CD4-positive, alpha-beta T cell treated with Interleukin-21 for 1 hour (primary cell): ENCODE measurements at places on chromosomes 2 and 18.

- DNase-seq: no peak
These were observed 298.8 kb downstream of the SP3 start for GRCh38 chr2:173666171-173666888.

GRCh38 chr18:32379891-32380290 lies 90.8 kb downstream of the GAREM1 start:
- no peak for DNase-seq

- no peak for DNase-seq
These were observed 209.5 kb downstream of the VAPA start for GRCh38 chr18:10122988-10123950.

- DNase-seq: no peak
These were observed 81.1 kb upstream of the CD302 start for GRCh38 chr2:159879051-159879604.

DNA sequence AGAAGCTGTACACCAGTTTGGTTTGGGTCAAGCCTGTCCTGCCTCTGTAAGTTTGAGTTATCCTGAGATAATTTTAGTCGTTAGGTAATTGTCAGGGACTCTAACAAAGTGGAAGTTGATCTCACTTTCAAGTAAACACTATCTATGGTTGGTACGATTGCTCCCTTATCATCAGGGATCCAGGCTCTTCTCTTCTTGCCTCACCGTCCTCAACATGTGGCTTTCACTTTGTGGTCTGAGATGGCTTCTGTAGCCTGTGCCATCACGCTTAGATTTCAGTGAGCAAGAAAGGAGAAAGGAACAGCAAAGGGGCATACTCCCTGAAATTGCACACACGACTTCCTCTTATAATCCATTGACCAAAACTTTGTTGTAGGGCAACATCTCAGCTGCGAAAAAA lies 115.6 kb downstream of the CTAGE1 start:
- DNase-seq: no peak

GRCh38 chr18:36194600-36195315 lies 7.5 kb downstream of the MOCOS start:
- DNase-seq: no peak

DNA sequence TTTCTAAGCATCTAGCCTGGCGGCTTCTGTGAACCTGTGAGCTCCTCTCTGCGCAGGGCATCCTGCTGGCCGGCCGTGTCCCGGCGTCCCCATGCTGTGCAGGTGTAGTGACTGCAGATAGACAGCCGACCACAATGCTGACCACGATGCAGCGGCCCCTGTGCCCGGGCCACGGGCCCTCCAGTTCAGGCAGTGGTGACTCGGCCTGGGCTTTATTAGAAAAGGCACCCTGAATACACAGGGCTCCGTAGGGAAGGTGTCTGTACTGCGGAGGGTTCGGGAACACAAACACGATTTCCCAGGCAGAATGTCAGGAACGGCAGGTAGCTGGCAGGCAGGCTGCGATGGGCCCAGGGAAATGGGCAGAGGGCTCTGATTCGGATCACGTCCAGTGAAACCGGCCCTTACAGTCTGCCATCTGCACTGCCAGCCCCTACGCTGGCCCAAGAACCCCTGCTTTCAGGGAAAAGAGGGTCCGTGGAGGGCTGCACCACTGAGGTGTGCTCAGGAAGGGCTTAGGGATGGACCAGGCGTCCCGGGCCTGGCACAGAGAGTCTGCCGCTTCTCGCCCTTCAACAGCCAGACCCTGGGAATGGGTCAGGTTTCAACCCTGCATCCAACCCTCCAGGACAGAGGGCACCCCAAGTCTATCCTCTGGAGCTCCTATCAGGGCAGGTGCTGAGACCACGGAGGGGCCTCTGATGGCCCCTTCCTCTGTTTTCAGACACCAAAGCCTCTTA lies 196.5 kb downstream of the HDAC4 start:
- no peak for DNase-seq

GRCh38 chr18:74219056-74219455 lies 70.7 kb downstream of the TIMM21 start:
- no peak for DNase-seq

- no peak for DNase-seq
These were observed 401.9 kb downstream of the LRP1B start for GRCh38 chr2:141728886-141729285.

DNA sequence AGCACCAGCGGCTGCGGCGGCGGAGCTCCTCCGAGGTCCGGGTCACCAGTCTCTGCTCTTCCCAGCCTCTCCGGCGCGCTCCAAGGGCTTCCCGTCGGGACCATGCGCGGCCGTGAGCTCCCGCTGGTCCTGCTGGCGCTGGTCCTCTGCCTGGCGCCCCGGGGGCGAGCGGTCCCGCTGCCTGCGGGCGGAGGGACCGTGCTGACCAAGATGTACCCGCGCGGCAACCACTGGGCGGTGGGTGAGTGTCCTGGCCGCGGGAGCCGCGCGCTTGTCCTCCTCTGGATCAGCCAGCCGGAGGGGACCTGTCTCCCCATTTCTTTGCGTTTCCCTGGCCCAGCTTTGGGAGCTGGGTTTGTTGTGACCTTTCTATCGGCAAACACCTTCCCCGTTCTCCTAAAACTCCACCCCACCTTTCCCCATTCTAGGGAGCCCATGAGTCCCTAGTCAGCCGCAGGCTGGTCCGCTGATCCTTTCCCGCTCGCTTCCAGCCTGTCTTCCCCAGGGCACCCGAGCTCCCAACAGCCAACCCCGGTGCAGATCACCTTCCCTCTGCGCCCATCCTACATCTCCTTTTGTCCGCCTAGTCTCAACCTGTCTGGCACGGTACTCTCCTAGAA lies 316 bp downstream of the GRP start:
- no peak for DNase-seq

DNA sequence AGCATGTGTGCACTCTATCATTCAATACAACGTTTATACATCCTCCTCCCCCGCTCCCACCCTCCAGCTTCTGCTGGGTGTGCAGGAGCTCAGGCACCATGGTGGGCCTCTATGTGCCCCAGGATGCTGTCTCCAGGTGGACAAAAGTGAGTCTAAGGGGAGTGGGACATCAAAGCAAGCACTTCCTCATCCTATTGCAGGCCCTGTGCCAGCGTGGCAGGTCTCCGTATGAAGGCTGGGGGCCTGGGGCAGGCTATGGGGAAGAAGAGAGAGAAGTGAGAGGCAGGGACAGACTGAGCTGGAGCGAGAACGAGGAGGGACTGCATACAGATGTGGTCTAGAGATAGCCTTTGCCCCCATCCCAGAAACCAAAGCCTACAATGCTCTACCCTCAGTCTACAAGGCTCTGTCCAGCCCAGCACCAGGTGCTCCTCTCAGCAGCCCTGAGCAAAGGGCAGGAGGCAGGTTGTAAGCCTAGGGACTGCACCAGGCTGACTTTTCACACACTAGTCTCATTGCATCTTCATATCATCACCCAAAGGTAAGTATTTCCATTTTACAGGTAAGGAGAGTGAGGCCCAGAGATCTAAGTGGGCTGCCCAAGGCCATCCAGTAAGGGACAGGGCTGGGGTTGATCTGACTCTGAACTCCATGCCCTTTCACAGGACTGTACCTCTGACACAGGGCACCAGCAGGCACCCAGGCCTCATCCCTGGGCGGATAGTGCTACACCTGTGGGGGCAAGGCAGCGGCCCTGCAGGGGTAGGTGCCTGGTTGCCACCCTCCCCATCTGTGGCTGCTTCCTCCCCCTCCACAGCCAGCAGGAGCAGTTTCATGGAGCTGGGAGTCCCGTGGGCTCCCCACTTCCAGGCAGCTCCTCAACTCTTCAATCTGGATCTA lies 14.0 kb upstream of the ARID5A start:
- DNase-seq: no peak

DNA sequence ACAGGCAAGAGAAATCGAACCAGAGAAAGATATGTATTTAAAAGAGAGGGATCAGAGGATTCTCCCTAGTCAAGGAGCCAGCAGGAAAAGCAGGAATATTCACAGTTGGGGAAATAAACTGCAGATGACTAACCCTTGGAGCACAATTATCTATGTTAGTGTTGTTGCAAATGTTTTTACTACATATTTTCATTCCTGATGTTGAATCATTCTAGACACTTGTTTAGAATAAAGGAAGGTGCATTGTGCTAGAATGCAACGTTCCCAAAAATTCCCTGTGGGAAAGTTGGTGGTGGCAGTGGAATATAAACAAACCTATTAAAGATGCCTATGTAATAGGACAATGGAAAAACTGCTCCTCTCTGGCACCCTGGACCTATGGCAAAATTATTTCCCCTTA lies 63.3 kb downstream of the DTNA start:
- DNase-seq: no peak

GRCh38 chr2:134232868-134233727 lies 20.8 kb upstream of the MGAT5 start:
- peak; percentile 67 for DNase-seq

DNA sequence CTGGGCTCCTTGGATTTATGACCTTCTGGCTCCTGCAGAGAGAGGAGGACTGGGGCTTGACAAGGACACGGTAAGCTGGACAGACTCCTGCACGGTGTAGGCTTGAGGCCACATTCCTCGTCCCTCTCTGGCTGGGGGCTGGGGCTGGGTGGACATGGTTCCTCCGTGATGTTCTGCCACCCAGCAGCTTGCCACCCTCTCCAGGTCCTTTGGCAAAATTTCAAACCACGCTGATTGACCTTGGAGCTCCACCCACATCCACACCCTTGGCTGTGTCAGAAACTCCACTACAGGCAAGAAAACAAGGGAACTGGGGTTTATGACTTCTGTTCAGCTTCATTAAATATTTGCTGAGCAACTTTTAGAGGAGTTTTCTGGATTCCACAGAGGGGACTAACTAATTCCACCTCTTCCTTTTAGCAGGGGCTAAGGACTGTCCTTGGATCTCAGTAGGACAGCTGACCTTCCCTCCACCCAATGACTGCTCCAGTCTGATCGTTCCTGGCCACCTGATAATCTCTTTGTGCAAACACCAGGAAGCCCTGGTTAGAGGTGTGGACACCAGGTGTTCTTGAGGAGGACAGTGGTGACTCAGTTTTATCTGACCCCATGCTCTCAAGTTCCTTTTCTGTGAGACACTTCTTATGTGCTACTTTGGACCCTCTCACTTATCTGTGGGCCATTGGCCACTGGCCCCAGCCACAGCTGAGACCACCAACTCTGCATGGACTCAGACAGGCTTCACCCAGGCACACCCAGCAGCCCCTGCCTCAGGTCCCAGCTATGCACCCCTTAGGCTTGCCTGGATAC lies 29.3 kb downstream of the GPR55 start:
- DNase-seq: no peak

DNA sequence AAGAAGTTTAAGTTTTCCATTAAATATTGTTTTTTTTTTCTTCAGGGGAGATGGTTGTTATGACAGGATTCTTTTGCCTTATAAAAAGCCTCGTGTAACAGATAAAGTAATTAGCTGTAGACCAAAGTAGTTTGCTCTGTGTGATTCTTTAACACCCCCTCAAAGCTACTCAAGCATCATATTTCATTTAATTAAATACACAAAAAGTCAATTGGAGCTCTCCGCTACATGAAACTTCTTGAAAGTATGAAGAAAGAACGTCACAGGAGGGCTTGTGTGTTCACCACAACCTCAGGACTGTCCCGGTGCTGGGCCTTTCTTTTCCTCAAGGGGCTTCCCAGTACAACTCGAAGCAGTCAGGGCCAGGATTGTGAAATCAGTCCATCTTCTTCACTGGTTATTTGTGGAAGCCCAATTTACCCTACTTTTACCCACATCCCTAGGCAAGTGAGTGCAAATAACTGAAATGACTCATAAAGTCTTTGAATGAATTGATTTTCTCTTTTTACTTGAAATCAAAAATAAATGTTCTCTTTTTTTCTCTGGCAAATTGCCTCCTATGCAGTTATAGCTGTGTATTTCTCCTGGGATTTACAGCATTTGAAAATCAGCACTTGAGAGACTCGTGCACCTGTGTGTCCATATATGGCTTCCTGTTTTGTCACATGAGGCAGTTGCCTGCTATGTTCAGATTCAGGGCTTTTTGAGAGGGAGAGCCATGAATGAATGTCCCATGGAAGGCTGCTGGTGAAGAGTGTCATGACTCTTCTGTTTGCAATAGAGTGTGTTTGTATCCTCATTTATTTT lies 48.6 kb downstream of the LINC00305 start:
- no peak for DNase-seq

DNA sequence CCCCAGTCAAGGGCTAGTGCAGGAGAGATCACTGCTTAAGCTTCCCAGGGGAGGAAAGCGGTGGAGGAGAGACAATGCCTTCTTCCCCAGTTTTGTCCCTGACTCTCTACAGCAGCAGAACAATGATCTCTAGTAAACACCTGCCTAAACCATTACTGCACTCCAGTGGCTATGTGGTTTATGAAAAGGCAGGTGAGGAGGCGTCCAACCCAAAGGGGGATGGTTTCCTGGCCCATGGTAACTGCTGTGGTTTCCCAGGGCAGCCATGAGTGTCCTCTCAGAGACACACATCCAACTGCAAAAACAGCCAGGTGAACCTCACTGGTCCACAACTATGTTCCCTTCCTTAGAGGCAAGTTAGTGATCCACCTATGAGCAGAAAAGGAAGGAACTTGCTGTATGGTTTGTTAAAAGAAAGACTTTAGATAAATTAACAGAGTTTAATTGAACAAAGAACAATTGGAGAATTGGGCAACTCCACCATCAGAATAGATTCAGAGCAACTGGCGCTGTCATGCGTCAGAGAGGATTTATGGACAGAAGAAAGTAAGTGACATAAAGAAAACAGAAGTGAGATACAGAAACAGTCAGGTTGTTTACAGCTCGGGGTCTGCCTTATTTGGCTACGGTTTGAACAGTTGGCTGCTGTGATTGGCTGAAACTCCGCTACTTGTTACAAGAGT lies 4.8 kb upstream of the TTC39C start:
- DNase-seq: peak; percentile 58

DNA sequence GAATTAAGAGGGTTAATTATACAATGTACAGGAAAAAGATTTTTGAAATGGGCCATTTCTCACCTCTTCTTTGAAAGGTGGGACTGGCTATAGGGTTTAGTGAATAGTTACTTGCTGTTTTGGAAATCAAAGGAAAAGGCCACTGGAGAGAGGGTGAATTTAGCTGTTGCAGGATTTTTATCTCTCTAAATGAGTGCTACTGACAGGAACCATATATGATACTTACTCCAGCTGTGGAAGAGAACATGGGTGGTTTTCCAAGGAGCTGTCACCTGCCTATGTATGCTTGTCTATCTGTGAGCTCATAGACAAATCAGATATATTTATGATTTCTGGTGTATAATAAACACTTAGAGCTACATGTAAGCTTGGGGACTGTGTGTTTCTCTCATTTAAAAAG lies 430.4 kb downstream of the MTX2 start:
- no peak for DNase-seq
